HCT116 (cell line): ENCODE measurements at places on chromosomes 5 and 9. TPM values are rescaled to one million over a fixed set of nuclear protein-coding genes. Genes with fewer than 3 reads are reported as not detected.

DNA sequence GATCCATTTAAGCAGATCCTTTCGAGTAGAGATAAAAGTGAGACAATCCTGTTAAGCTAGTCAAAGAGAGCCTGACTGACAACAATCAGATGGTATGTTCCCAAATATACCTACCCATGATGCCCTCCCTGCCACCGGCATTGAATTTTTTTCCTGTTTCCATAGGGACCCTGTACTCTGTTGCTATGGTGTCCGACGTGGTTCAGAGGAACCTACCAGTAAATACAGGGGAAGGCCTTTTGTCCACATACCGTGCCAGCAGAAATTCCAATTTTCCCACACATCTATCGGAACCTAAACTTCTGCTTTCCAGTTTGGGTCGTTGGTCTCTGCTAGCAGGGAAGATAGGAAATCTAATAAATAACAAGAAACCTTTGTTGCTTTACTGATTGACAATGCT is 64.7 kb downstream of the MEGF10 start:
- no peak for DNase-seq

DNA sequence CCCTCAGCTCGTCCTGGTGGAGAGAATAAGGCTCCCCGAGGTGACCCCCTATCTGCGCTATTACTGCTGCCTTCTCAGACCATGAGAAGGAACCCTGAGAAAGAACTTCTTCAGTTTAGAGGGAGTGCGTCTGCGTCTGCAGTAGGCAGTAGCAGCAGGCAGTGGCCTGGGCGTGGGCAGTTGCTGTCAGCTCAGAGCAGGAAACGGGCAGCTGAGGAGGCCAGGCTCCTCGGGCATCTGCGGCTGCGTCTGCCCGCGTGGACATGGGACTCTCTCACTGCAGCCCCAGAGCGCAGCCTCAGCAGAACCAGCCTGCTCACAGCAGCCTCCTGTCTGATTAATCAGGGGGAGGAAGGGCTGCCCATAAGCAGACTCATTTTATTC is 49.8 kb upstream of the FCN1 start:
- DNase-seq: no peak

GRCh38 chr5:65695896-65696295 is 26.0 kb downstream of the SGTB start:
- DNase-seq: no peak

DNA sequence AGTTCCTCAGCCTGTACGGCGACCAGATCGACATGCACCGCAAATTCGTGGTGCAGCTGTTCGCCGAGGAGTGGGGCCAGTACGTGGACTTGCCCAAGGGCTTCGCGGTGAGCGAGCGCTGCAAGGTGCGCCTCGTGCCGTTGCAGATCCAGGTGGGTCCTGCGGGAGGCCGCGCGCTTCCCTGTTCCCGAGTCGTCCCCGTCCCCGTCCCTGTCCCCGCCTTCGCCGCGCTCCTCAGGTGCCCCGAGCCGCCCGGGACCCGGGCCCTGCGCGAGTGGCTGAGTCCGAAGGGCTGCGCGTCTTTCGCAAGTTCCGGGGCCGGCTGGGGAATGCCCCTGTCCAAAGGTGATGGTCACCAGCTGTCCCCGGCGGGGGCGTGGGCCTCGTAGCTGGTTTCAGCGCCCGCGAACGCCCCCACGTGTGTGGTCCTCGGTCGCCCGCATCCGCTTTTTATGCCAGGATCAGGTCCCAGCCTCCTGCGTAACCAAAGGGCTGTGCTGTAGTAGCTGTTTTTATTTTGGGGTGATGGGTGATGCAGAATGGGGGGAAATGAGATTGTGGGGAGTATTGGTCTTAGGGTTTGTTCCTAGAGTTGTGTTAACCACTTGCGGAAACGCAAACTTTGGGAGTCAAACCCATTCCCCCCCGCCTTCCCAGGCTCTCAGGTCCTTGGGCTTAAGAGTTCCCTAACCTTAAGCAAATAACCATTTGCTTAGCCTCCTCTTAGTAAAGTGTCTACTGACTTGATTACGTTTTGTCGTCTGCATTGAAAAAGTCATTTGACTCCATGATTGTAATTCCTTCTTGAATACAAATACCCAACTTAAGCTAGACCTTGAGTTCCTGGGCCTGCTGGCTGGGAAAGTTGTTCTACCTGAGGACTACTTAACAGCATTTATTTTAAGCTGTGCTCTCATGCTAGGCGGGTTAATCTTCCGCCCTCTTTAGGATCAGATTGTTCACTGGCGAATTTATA is 663 bp downstream of the ISOC1 start:
- no peak for DNase-seq

The EMB gene
- 15.2 TPM for total RNA-seq

- DNase-seq: no peak
Observed at GRCh38 chr5:134138416-134139376, 24.2 kb downstream of the TCF7 start.

DNA sequence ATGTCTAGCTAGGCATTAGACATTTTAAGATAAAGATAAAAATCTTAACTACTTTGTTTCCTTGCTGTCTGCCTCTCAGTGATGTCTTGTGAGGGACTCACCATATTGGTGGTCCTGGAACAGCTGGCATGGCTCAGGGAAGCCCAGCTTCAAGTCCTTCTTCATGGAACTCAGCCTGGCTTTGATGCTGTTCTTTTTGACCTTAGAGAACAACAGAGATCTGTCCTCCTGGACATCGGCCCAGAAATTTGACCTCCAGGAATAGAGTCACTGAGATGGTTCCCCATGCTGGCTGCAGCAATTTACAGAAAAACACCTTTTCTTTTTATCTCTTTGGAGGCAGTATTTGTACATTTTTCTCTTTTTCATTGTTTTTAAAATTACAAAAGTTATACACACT is 235.5 kb upstream of the WWC1 start:
- DNase-seq: no peak

DNA sequence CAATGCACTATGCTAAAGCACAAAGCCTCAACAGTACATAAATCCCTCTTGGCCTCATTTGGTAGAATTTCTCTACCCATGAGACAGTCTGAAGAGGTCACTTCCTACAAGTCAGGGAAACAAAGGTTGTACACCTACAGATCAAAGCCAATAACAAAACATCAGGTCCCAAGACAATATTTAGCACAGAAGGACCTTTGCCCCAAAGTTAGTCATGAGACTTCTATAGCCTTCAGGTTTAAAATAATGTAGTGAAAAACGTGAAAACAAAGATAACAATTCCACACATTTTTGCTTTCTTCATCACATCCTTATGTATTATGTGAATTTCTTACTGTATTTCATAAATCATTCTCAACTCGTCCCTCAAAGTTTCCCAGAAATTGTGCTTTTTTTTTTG is 15.8 kb downstream of the AFF4 start:
- DNase-seq: no peak

The PITX1 gene
- 31.0 TPM for total RNA-seq

GRCh38 chr5:902129-902916 is 9.6 kb downstream of the TRIP13 start:
- no peak for DNase-seq

DNA sequence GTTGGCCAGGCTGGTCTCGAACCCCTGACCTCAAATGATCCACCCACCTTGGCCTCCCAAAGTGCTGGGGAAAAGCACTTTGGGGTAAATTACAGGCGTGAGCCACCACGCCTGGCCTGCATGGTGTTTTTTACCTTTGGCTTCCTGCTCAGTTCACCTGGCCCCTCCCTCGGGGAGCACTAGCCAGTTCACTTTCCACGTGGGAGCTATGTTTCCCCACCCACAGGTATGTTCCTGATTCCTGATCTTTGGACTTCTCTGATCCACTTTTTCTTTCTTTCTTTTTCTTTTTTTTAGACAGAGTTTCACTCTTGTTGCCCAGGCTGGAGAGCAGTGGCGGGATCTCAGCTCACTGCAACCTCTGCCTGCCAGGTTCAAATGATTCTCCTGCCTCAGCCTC is 15.8 kb downstream of the DAB2IP start:
- DNase-seq: no peak

DNA sequence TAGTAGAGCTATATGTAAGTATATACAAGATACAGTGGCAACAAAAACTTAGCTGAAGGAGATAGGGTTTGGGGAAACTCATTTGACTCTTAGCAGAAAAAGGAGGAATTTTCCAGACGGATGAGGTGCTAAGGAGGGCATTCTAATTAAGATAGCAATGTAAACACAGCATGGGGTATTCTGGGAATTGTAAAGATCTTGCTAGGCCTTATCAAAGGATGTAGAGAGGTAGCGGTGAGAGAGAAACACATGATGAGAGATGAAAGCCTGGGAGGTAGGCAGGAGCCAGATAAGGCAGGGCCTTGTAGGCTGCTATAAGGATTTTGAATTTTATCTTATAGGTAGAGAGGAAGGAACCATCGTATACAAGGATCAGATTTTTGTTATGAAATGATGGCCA is 106.6 kb upstream of the KCNN2 start:
- DNase-seq: no peak

The C5orf58 gene
- not detected for total RNA-seq

The SPINK14 gene
- not detected for total RNA-seq

- no peak for DNase-seq
Observed at GRCh38 chr9:65458465-65458864, 173.5 kb upstream of the FOXD4L5 start.

The ENTREP1 gene
- 1.1 TPM for total RNA-seq

- no peak for DNase-seq
Observed at GRCh38 chr5:126182971-126183695, 240.1 kb upstream of the GRAMD2B start.

DNA sequence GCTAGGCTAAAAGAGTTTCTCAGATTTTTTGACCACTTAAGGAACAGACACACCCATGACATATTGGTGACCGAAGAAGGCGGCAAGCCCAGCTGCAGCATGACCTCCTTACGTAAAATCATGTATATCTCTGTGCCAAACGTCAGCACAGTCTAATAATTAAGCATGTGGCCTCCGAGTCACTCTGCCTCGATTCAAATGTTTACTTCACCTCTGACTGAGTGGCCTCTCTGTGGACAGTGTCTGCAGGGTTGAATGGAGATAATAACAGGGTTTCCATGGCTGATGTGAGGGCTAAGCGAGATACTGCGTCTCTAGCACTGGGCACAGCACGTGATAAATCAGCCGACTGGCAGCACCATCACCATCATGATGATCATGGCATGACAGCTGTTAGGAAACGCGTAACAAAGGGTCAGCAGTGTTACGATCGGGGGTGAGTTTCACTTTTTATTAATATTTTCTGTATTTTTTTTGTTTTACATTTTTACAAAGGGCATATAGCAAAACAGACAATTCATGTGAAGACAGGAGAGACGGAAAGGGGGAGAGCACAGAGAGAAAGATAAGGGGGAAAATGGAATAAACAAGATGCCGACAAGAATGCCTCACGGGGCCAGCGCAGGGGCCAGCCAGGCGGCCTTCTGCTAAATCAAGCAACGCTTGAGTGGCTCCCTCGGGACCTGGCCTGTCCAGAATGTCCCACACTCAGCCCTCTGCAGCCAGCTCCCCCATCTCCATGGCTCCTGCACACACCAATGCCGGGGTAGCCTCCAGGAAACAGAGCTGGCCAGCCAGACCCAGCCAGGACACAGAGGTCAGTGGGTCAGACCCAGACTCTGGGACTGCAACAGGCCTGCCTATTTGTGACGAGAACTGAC is 60.3 kb downstream of the ADAMTS2 start:
- no peak for DNase-seq

DNA sequence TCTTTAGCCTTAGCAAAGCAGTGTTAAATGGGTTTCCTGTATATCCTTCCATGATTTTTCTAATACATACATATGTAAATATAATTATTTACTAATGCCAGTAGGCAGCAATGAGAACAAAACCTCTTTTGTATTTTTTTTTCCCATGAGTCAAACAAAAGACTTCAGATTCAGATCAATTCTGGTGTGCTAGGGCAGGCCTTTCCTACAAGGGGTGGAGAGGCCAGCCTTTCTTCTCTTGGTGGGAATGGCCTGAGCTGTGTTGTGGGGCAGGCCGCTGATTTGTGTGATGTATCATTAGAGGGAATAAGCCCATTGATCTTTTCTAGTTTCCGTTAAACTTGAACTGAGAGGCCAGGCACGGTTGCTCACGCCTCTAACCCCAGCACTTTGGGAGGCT is 115.5 kb upstream of the DMRT1 start:
- DNase-seq: no peak

DNA sequence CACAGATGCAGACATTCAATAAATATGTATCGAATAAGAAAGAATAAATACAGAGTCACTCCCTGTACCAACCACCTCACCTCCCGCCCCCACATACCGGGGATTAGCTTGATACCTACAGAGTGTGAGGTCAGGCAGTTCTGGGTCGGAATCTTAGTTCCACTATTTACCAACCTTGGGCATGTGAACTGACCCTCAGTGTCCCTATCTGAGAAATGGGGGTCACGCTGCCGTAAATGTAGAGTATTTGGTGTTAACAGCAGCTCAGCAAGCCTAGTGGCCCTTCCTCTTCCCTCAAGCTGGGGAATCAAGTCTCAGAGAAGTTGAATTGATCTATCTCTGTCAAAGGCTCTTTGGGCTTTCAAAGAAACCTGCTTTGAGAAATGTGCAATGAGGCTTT is 25.4 kb downstream of the CCNJL start:
- no peak for DNase-seq

The UIMC1 gene
- total RNA-seq: 38.4 TPM

GRCh38 chr9:90002397-90003271 is 397.8 kb downstream of the GADD45G start:
- DNase-seq: no peak

DNA sequence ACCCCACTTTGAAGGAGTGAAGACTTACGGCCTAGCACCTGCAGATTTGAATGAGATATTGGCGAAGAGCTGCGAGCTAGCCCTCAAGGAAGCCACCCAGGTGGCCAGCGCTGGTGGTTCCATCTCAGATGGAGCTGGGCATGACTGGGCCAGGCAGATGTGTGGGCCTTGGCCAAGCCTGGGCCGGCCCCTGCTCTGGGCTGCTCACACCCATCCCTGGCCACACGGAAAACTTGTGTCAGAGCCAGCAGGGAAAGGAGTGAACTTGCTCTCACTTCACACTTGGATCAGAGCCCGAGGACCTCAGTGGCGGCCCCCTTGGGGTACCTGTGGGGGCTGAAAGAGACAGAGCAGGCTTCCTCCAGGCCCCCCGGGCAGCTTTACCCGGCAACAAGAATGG is 44.2 kb downstream of the ROPN1L start:
- DNase-seq: no peak

- no peak for DNase-seq
Observed at GRCh38 chr5:129096382-129096991, 1.9 kb downstream of the ISOC1 start.

- DNase-seq: no peak
Observed at GRCh38 chr9:100455470-100455869, 17.5 kb upstream of the TMEFF1 start.

The IFNA21 gene
- total RNA-seq: not detected

The MTREX gene
- 101 TPM for total RNA-seq

- no peak for DNase-seq
Observed at GRCh38 chr9:96519787-96520186, 69.8 kb downstream of the HABP4 start.

The DCTN3 gene
- total RNA-seq: 64.0 TPM

The GBGT1 gene
- 0.34 TPM for total RNA-seq

GRCh38 chr9:117549444-117549843 is 134.6 kb upstream of the ASTN2 start:
- DNase-seq: no peak

The SARDH gene
- total RNA-seq: 5.6 TPM

The PCDHB1 gene
- not detected for total RNA-seq
